ENCODE measurements at places on chromosomes 6 and 20.
A peak's percentile ranks its signal among the peaks of the same experiment; 100 is the strongest.

- DNase-seq: peak; percentile 42
Observed at GRCh38 chr6:149964308-149965193, 808 bp downstream of the ULBP1 start.

GRCh38 chr20:35001596-35002362, 46.1 kb downstream of the MYH7B start:
- no peak for DNase-seq

DNA sequence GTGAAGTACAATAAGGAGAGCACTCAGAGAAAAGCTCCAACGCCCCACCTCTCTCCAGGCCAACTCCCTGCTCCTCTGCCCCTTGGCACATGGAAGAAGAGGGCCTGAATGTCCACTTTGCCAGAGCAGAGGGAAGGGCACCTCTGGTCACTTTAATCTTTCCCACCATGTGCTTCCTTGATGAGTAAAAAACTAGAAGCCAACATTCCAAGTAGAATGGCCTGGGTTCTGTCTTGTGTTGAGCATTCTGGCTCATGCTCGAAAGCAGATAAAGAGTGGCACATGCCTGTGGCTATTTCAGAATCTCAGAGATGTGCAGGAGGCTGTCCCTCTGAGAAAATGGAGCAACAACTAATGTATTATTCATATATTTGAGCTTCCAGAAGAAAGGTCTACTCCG, 177.4 kb upstream of the PLN start:
- DNase-seq: no peak

DNA sequence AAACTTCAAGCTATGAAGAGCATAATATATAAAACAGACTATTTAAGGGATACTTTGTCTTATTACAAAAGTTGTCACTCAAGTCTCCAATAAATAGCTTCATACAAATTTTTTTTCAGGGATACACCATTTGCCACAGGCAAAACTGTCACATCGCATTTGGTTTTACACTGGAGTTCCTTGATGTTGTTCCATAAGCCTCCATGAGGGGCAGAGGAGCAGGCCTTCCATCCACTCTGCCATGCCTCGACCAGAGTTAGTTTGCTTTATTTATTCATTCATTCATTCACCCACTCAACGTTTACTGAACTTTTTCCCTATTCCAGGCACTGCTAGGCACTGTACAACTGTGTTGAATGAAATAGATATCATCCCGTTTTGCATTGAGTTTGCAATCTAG, 246.6 kb downstream of the PHF3 start:
- no peak for DNase-seq

- DNase-seq: no peak
Observed at GRCh38 chr20:25022680-25023079, 30.1 kb upstream of the APMAP start.

DNA sequence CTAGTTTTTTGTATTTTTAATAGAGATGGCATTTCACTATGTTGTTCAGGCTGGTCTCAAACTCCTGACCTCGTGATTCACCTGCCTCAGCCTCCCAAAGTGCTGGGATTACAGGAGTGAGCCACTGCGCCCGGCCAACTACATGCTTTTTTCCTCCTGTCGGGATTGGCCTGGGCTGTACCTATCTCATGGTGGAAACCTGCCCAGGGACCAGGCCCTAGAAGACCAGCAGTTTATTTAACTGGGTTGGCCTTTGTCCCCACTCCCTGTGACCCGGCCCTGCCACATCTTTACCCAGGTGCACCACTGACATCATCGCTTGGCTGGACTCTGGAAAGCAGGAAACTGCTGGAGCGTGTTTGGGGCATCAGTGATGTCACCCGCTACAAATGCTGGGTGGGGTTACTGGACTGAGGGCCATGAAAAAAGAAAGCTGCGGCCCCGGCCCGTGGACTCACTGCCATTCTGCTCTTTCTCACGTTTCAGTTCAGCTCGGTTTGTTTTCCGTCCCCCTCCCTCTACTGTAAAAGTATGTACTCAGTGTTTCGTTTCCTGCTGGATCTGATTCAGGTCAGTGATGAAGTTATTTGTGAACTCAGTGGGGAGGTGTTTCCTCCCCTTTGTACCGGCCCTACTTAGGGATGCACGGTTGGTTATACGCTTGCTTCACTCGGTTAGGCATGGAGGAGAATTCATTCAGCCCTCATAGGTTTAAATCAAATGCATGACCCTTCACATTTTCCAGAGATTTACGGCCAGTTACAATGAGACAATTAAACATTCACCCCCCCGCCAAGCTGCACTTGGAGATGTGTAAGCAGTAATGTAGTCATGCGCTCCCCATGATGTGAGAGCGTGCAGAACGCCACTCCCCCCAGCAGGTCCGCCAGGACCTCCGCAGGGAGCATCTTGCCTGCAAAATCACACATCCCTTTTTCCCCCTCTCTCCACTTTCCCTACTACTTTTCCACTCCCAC, 179.3 kb downstream of the MTHFD1L start:
- DNase-seq: peak; percentile 97

DNA sequence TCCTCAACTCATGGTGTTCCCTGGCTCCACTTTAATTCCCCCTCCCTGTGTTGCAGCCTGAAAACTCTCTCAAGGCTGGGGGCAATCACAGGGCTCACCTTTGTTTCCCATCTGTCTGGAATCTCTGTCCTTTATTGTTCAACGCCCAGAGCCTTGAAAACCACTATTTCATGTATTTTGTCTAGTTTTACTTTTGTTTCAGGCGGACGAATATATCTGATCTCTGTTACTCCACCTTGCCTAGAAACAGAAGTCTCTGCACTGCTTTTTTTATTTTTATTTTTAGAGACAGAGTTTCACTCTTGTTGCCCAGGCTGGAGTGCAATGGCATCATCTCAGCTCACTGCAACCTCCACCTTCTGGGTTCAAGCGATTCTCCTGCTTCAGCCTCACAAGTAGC, 27.6 kb downstream of the PLAGL2 start:
- DNase-seq: no peak

GRCh38 chr6:168506460-168506859, 65.5 kb downstream of the SMOC2 start:
- DNase-seq: no peak

- peak; percentile 53 for DNase-seq
Observed at GRCh38 chr20:35742741-35743523, 872 bp upstream of the RBM39 start.

DNA sequence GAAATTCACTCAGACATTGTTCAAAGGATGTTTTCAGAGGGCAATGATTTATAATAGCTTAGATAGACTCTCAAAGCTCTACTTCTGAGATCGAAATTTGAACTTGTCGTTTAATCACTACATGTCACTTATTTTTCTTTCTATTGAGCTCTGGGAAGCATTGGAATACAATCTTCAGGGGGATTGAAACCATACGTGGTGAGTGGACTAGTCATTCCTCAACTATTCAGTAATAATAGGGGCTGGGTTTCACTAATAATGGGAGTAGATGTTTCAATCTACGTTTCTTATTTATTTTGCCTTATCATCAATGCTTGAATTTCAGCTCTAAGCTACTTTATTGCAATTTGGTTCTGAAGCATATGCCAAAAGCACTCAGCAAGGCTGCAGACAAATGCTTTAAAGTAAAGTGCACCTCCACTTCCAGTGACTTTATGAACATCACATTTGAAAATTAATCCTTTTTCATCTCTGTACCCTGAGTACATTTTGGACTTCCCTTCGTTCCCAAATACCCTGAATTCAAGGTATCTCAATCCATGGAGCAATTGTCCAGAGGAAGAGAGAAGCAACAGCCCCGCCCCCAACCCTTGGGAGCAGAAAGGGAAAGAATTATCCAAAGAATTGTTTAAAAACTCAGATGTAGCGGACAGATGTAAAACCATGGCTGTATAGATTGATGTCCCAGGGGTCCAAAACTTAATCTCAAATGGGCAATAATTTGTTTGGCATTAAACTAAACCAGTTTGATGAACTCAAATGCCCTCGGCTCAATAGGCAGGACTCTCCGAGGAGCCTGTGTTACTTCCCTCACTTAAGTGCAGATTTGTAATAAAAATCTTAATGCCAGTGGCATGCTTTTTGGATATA, 68.1 kb downstream of the HFE start:
- DNase-seq: peak; percentile 50

- no peak for DNase-seq
Observed at GRCh38 chr20:61056627-61057442, 195.2 kb upstream of the CDH4 start.

DNA sequence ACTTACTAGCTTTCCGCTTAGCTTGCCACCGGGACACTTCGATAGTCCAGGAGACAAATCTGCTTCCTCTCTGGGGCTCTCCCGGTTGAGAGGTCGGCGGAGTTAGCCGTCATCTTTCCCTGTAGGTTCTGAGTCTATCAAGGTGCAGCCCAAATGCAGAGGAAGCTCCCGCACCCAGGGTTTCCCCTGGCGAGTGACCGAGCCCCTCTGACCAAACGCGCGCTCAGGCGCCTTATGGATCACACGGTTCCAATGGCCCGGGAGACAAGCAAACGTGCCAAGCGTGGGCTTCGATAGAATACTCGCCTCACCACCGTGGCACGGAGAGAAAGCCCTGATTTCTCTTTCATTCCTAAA, 15.8 kb upstream of the FOXC1 start:
- DNase-seq: no peak

GRCh38 chr20:13250251-13250650, 29.2 kb downstream of the ISM1 start:
- no peak for DNase-seq

- no peak for DNase-seq
Observed at GRCh38 chr6:105495515-105495914, 92.6 kb upstream of the PREP start.

- DNase-seq: no peak
Observed at GRCh38 chr6:166514196-166514595, 72.3 kb downstream of the RAMACL start.

GRCh38 chr6:135066806-135067205, 12.2 kb upstream of the HBS1L start:
- no peak for DNase-seq

DNA sequence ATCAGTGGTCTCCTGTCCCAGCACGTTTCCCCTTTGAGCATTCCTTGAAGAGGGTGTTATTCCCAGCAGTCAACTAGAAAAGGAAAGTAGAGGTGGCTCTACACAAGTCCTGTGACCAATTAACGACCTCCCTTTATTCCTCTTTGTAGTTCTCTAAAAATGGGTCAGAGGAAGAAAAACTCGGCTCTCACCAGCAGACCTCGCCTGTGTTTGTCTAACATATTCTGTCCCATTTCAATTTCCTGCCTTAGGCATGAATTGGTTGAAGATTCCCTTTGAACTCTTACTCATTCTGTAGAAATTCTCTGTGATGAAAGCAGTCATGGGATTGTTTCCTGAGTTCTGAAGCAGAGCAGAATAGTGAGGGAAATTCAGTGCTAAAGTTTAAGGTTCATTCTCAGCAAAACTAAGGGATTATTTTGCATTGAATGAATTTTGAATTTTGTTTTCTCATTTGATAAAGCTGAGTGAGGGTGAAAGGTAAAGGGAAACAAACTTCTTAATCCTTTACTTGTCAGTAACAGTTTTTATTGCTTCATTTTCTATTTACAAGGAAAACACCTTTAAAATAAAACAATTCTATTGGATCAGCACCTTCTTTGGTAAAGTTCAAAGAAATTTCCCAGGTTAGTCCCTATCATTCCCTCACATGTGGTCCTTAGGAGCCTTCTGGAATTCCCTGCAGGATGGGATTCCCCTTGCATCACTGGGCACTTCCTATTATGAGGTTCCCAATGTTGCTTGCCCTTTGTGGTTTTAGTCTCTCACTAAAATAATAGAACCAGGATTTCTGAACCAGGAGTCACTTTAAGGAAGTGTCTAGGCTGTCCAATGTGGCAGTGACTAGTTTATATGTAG, 105.8 kb downstream of the SLX4IP start:
- peak; percentile 91 for DNase-seq

- no peak for DNase-seq
Observed at GRCh38 chr20:3251806-3252205, 12.8 kb upstream of the SLC4A11 start.

GRCh38 chr6:114747995-114748625, 405.3 kb upstream of the HS3ST5 start:
- peak; percentile 77 for DNase-seq

GRCh38 chr6:111725446-111726112, 119.9 kb upstream of the TRAF3IP2 start:
- DNase-seq: no peak

GRCh38 chr6:84979541-84979940, 215.1 kb upstream of the TBX18 start:
- peak; percentile 59 for DNase-seq

DNA sequence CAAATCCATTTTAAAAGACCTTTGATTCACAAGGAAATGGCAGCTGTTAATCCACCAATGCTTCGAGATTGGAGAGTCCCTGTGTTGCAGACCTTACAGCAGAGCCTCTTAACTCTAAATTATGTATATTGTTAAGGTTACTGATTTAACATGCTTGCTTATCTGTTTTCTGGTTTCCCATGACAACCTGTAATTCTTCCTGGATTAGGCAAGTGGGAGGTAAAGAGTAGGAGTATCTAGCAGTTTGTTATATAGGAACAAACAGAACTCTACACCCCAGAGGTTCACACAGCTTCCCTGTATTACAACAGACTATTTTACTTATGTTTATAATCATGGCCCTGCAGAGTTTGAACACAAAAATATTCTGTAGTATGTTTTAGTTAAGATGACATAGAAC, 39.5 kb downstream of the NKX2-4 start:
- DNase-seq: no peak

GRCh38 chr6:165605901-165606739, 56.9 kb downstream of the PDE10A start:
- no peak for DNase-seq

- no peak for DNase-seq
Observed at GRCh38 chr20:23568320-23568970, at the start of gene CST9L. Gene CST9L, minus strand, starts transcription at chr20:23568484. Its CDS starts 34 bp downstream, at chr20:23568450.

DNA sequence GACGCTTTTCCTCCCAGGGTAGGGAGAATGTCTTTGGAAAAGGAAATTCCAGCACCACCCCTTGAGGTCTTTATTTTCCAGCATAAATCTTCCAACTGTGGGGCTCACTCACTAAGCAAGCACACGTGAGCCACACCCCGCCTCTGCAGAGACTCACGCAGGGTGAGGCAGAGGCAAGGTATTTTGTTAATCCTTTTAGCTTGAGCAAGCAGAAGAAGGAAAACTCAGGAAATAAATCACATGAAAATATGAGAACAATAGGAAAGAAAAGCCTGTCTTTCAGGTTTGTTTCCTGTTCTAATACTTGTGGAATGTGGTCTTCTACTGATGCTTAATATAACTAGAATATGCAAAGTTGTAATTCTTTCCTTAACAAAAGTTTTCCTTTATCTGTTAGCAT, 4.1 kb upstream of the PHACTR2 start:
- peak; percentile 67 for DNase-seq

GRCh38 chr20:31933698-31934097, 18.1 kb downstream of the PDRG1 start:
- no peak for DNase-seq
